ENCODE measurements at places on chromosomes 5 and 9.

DNA sequence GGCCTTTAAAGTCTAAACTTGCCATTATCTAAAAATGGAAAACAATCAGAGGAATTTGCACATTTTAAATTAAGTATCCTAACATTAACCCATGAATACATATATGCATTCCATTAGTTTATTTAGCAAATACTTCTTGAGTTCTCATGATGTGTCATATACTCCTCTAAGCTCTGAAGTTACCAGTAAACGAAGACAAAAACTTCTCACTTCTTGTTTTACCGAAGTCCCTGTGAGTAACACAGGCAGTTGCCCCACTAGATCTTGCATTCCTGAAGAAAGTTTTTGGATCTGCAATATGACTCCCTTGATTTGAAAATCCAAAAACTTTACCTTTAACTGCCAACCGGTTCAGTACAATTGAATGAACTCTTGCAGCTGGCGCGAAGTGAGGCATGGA, 439.0 kb upstream of the MPDZ start:
- no peak for DNase-seq

DNA sequence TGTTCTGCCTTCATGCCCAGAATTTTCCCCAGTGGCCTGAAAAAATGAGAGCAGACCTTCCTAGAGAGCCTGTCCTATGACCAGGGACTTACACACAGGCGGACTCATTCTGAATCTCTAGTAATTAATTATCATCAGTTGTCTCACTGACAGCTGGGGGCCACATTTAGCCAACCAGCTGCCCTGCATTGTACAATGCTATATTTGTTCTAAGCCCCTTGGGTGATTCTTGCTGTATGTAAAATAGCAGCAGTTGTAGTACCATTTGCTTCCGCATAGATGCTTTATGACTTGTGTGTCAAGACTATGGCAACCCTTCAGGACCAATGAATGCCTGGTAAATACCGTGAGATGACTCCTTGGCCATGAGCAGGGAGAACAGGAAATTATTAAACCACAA, 415.4 kb upstream of the SEMA6A start:
- no peak for DNase-seq

GRCh38 chr5:177313561-177314259, 2.0 kb upstream of the MXD3 start:
- DNase-seq: no peak

DNA sequence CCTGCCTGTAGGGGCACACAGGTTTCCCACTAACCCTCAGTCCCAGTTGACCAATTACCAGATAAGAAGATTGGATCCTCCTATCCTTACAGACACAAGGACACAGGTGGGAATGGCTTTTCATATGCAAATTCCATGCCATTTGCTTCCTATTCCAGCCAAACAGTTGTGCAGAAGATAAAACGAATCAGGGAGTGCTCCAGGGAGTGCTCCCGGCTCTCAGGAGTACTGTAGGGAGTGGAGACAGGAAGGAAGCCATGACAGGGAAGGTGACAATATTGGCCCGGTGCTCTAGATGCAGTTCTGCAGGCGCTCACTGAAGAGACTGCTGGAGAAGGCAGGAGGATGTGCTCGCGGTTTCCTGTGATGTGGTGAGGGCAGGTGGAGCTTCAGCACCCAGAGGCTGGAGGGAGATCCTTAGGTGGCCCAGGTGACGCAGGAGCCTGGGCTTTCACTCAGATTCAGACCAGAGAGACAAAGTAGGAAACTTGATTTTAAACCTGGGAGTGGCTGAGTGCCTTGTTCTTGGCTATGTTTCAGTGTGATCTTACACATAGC, 260.0 kb downstream of the AUH start:
- DNase-seq: peak; percentile 60

DNA sequence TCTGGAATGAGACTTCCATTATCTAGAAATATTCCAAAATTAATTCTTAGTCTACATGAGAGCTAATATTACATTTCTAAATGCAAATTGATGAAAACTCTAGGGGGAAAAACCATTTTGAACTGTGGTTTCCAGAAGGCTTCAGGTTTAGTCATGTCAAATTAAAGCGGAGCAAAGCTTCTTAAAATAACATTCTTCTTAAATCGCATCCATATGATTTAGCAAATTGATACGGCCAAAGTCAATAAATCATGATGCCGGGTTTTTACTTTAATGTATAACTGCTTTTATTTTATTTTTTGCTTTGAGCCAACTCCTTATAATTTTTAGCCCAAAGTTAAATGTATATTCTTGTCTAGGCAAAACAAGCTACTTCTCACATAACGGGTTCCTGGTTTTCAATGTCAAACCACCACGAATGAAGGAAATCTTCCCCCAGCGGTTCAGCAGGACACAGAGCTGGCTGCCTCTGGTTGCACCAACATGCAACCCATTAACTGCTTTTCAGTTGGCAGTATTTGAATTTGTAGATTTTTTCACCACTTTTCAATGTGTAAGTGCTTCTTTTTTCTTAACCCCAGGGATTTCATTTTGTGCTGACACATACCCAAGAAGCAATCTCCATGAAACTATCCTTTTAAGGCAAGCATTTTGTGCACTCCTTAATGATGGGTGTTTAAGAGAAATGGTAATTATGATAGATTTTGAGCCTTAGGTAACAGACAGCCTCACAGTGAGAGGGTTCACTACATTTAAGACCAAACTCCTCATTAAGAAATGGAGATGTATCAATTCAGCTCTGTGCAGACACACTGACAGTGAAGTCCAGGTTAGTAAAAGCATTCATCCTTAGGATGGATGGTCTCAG, 35.5 kb downstream of the EFNA5 start:
- DNase-seq: no peak

GRCh38 chr9:81694541-81694940, 5.2 kb upstream of the TLE1 start:
- no peak for DNase-seq

All from stimulated activated CD8-positive, alpha-beta memory T cell treated with anti-CD3 and anti-CD28 coated beads, Interleukin-4, amount 100 ng/mL, for 4 hours (primary cell).